CD4-positive, alpha-beta T cell treated with Interleukin-15 for 1 hour (primary cell): ENCODE measurements at places on chromosomes 5 and 9.

DNA sequence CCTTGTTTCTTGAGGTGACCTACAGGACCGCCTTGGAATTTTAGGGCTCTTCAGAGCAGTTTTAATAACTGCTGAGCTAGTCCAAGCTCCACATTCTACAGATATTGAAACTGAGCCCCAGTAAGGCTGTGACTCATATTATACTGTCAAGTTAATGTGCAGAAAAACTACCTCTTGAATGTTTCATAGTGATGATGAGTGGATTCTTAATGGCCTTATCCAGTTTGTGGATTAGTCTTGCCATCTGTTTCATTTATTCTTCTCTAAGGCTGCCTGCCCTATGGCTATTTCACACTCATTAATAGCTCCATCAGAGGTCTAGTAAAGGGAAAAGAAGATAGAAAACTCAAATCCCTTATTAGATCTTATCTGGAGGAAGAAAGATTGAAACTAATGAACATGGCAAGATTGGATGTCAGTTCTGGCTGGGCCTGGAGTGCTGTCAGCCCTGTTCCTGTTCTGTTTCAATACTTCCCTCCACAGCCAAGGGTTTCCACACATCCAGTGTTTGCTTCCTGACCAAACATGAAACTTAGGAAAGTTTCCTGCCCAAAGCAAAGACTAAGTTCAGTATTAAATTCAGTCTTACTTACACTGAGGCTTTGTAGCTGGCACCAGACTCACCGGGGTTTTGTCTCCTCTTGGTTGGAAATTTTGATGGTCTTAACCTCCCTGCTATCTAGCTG, 215.6 kb upstream of the DMAC1 start:
- no peak for DNase-seq

DNA sequence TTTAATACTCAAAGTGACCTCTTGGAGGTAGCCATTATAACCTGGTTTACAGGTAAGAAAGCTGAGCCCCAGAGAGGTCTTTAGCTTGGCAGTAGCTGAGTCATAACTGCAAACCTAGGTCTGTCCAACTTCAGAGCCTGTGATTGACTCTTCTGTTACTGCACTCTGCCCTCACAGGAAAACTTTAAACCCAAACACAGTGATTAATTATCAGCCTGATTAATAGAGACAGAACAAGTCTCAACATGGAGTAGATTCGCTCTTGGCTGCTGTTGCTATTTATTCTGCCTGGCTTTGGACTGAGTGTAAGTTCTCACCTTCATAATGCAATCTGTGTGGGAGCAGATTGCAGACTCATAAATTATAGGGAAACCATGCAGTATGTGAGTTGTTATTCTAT, 27.4 kb upstream of the TXN start:
- DNase-seq, result no peak

- DNase-seq, result no peak
Observed at GRCh38 chr9:1709347-1709746, 305.8 kb upstream of the SMARCA2 start.

GRCh38 chr5:154794525-154795234, 39.5 kb downstream of the LARP1 start:
- no peak for DNase-seq

DNA sequence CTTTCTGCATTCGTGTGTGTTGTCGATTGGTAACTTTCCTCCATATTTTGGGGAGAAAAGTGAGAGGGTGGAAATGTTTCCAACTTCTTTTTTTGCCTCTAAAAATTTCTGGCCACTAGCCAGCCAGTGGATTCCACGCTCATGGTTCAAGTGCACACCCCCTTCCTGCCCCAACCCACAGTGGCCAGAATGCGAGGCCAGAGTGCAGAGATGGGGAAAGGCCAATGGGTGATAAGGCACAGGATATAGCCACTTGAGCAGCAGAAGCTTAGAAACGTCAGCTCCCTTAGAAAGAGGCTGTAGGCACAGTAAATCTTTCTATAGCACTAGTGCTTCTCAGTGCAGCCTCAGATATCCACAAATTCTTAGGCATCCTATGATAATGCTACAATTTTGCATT, 75.8 kb upstream of the ADRB2 start:
- no peak for DNase-seq
